Urothelium cell line (cell line): ENCODE measurements at places on chromosomes 16 and 17.

GRCh38 chr16:23745263-23745662 is 9.6 kb upstream of the CHP2 start:
- no peak for DNase-seq

DNA sequence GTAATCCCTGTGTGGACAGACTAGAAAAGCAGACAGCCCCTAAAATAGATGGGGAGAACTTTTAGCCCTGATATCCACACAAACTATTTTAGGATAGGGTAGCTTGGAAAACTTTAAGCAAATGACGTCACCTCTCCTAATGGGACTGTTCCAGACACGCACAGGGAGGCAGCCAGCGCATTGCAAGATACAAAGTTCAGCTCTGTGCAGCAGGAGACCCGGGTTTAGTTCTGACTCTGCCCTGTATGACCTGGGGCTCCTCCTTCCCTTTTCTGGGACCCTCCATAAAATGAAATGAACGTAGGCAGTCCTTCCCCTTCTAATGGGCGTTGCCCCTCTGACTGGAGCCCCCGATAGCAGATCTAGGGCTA is 6.3 kb downstream of the ZNF689 start:
- no peak for DNase-seq

GRCh38 chr16:80100186-80100585 is 440.6 kb upstream of the DYNLRB2 start:
- no peak for DNase-seq

GRCh38 chr17:69428252-69428980 is 13.9 kb downstream of the MAP2K6 start:
- no peak for DNase-seq

DNA sequence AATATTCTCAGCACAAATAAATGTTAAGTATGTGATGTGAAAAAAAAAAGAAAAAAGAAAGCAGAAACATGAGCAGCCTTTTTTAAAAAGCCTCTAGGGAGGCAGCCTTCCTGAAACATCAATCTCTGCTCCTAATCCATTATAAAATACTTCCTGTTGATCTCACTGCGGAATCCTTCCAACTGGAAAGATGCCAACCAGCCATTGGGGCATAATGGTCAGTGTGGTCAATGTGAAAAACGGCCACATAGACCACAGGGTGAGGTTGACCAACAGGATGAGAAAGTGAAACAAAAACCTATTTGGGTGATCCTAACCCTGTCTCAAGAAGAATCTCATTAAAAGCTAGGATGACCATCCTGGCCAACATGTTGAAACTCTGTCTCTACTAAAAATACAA is 26.1 kb upstream of the ABCA8 start:
- DNase-seq: peak; percentile 25

GRCh38 chr17:31538080-31538762 is 146.7 kb downstream of the RAB11FIP4 start:
- no peak for DNase-seq

- DNase-seq: no peak
Observed at GRCh38 chr17:79983456-79983855, 52.2 kb downstream of the TBC1D16 start.

DNA sequence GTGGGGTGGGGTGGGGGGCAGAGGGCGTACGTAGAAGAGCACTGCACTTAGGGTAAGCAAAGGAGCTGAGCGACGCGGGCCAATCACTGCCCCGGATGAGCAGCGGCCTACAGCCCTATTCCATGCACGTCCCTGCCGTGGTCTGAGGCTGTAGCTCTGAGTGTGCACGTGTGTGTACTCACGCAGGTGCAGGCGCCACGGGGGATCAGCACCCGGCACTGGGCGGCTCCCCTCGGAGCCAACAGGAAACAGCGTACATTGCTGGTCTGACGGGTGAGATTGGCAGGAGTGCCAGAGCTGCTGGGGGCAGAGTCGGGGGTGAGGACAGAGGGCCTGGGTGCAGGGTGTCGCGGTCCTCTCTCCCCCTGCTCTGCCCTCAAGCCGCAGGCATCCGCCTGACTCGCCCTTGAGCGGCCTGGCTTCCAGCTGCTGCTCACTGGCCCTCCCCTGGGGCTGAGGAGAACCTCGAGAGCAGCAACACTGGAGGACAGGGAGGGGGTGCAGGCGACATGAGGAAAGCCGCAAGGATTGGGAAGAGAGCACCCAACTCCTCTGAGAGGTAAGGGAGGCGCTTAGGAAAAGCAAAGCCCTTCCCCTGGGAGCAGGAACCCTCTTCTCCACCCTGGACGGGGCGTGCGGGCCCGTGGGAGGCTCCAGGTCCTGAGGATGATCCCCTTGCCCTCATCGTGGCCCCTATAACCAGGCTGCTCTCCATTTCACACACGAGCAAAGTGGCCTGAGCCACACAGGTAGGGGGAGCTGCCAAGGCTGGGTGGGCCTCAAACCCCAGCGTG is 57.8 kb downstream of the ENGASE start:
- DNase-seq: no peak

DNA sequence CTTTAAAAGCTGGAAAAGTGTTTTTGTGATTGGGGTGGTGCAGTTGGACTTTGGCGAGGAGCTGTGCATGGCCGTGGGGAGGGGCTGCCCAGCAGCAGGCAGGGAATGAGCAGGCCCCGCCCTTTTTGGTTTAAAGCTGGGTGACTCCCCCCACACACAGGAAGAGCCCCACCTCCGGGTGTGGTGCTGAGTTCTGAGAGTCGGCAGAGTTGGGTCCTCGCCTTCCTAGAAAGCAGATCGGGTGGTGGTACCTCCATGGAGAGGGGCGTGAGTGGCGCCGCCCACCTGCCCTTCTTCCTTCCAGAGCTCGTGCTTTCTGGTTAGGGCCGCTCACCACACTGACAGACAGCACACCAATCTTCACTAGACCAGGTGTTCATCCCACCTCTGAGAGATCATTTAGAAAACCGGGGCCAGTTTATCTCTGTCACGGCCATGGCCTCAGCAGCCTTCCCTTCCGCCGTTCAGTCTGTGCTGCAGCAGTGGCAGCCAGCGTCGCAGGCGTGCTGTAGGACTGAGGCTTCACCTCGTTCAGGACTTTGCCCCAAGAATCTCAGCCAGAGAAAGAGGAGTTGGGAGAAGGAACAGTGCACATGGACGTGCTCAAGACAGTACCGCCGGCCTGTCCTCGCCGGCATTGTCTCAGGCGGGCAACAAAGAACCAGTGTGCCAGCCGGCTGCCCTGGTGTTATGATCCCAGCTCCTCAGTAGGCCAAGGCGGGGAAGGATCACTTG is 144.0 kb upstream of the CHMP6 start:
- no peak for DNase-seq

DNA sequence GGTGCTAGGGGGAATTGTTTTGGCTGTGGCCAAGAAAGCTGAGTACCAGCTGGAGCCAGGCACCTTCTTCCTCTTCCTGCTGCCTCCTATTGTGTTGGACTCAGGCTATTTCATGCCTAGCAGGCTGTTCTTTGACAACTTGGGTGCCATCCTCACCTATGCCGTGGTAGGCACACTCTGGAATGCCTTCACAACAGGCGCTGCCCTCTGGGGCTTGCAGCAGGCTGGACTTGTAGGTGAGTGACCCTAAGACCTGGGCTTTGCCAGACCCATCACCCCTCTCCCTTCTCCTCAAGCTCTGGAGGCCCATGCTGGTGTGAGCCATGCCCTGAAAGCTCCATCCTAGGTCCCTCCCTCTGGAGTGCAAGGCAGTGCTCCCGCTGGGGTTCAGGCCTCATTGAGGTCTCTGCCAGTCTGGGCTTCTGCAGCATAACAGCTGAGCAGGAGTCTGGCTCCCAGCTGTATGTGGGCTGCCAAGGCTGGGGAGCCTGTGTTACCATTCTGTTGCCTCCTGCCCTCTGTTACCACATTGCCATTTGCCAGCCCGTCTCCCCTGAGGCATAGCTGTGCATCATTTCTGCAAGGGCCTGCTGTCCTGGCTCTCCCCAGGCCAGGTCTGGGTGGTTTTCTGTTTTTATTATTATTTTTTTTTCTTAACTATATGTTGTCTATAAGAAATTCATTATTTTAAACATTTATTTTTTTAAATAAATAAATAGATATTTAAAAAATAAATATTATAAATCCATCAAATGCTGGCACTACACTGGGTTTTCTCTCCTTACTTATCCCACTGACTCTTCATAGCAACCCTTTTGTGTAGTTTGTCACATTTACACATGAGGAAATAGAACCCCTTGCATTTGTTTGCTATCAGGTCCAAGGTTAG is 4.1 kb downstream of the SLC9A5 start:
- no peak for DNase-seq

GRCh38 chr16:49528866-49529288 is 155.3 kb downstream of the C16orf78 start:
- DNase-seq: no peak

DNA sequence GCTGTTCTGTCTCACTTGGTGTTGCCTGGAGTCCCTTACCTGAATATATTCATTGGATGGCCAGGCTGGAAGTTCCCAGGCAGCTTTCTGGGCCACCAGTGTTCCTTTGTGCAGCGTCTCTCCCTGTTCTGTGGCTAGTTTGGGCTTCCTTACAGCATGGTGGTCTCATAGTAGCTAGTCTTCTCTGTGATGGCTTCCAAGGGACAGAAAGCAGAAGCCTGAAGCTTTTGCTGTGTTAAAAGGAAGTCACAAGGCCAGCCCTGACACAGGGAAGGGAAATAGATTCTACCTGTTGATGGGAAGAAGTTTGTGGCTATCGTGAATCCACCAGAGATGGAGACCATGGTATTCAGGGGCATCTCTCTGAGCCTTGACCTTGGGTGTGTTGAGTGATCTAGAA is 34.6 kb downstream of the PLCG2 start:
- no peak for DNase-seq

- no peak for DNase-seq
Observed at GRCh38 chr17:28433721-28434120, 27.7 kb upstream of the SLC46A1 start.

DNA sequence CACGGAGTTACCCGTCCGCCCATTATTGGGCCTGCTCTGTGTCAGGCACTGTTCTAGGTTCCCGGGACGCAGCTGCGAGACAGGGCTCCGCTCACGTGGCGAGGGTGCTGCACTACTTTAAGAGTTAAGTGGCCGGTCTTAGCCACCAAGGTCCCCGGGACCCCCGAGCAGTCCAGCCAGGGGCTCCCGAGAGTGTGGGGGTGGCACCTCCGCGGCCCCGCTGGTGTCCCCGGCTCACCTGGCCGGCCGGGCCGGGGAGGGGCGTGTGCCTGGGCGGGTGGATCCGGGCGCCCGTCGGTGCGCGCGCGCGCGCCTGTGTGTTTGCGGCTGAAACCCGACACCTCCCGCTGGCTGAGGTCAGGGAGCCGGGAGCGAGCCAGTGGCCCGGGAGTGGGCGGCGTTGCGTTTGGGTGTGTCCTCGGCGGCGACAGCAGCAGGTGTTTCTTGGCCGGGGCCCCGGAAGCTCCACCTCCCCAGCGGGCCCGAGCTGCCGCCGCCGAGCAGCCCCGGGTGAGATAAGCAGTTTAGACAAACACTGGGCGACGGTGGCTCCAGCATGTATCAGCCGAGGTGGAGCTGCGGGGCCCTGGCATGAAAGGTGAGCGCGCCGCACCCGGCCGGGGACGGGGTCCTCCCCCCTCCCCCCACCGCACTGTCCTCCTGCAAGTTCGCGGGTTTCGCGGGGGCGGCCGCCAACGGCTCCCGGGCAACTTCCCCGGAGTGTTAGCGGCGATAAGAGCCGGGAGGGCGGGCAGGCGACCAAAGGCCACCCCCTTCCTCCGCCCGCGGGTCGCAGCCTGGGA is at the start of gene GSE1:
Gene GSE1, plus strand, starts transcription at position 522 of the 803 bp plus-strand sequence. Its CDS starts 70 bp downstream, at position 592.
- DNase-seq: peak; percentile 96

DNA sequence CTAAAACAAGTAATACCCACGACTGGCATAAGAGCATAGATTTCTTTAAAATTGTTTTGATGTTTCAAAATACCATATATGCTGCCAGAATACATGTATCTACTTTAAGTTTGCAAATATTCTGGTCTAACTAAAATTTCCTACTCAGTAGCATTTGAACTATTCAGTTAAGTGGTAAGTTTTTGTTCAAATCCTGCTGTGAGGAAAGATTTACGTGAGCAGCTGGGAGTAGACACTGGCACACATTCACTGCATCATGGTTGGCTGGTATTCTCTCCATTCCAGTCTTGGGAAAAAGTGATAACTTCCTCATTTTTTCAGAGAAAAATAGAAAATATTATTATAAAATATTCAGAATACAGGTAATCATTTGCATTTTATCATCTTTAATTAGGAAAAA is 133.6 kb downstream of the SKAP1 start:
- DNase-seq: no peak

DNA sequence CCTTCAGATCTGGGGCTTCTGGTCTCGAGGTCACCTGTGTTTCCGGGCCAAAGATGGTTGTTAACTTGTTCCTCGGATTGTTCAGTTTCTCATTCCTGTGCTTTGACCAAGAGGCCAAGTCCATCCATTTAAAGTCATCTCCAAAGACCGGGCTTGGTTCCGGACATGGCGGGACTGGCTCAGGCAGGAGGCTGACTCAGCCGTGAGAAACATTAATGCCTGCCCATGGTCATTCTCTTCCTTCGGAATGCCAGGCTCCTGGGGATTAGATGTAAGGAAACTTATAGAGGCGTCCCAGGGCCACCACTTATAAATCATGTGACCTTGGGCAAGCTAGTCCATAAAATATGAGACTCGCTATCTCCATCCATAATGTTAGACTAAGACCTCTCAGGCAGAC is 13.6 kb upstream of the NKD1 start:
- DNase-seq: no peak

GRCh38 chr17:33892717-33893591 is 362.1 kb upstream of the CCL2 start:
- DNase-seq: no peak

GRCh38 chr16:29675811-29676643 is 3.0 kb upstream of the QPRT start:
- peak; percentile 40 for DNase-seq

DNA sequence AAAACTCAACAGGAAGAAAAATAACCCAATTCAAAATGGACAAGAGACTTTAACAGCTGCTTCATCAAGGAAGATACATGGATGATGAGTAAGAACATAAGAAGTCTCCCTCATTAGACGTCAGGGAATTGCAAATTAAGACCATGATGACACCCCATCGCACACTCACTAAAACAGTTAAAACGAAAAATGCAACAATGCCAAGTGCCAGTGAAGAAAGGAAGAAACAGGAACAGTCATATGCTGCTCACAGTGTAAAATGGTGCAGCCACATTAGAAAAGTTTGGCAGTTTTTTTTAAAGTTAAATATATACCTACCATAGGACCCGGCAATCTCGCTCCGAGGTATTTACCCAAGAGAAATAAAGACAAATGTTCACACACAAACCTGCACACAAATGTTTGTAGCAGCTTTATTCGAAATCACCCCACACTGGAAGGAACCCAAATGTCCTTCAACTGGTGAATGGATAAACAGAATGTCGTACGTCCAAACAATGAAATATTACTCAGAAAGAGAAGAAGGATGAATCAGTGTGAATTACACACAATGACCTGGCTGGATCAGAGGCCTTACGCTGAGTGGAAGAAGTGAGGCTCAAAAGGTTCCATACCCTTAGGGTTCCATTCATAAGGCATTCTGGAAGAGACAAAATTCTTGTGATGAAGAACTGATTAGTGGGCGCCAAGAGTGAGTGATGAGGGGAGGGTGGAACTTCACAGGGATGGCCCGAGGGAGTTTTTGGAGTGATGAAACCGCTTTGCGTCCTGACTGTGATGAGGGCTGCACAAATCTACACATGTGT is 110.3 kb downstream of the C16orf95 start:
- no peak for DNase-seq

- DNase-seq: no peak
Observed at GRCh38 chr16:58348986-58349385, 43.3 kb upstream of the GINS3 start.

GRCh38 chr17:45145035-45145389 is 3.3 kb upstream of the HEXIM1 start:
- DNase-seq: no peak
